ENCODE measurements at places on chromosomes 7 and 10. TPM values are rescaled to one million over a fixed set of nuclear protein-coding genes. Genes with fewer than 3 reads are reported as not detected.

Gene WNT8B
- polyA plus RNA-seq, result 0.10 TPM

Gene TOMM7
- 807 TPM for polyA plus RNA-seq

DNA sequence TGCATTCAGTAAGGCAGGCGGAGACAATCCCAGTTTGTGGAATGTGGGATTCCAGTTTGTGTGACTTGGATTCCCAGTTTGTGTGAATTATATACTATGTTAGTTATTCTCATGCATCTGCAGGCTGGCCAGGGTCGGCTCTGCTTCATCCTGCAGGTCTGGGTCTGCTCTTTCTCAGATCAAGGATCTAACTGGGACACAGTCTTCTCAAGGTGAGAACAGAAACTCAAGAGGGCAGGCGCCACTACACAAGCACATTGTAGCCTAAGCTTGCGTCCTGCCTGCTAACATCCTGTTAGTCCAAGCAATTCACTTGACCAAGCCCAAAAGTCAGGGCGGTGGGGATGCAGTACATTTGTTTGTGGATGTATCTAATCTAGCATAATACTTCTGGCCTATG is 131.1 kb downstream of the SNX10 start:
- DNase-seq, result no peak

- no peak for DNase-seq
Measured at GRCh38 chr10:131496351-131497052, 185.0 kb upstream of the TCERG1L start.

- no peak for DNase-seq
Measured at GRCh38 chr7:17205910-17206309, 92.5 kb upstream of the AHR start.

- no peak for DNase-seq
Measured at GRCh38 chr7:81233208-81233940, 314.5 kb upstream of the SEMA3C start.

DNA sequence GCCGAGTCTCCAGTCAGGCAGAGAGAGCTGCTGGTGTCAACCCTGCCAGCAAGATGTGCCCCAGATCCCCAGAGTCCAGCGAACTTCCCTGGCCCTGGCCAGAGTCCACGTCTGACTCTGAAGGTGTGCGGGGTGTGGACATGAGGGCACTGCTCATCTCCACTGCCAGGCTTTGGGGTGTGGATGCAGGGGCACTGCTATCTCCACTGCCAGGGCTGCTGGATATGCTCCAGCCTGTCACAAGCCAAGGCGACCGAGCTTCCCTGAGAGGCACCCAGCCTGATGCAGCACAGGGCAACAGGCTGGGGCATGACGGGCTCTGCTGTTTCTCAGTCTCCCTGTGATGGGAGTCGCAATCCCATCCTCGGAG is 596.8 kb downstream of the PTPRN2 start:
- no peak for DNase-seq

DNA sequence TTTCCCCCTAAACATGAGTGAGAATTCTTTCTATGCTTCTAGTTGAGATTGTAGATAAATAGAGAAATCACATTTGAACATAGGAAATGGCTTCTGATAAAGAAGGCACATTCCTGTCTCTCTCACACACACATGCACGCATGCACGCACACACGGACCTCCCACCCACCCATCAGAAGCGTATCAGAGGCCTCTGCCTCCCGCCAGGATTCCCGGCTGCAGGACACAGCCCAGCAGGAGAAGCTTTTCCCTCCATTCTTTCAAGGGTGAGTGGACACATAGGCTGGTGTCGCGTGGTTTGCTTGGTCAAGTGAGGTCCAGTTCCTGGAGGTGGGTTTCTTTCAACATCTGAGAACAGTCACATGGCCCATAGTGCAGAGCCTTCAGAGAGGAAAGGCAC is 34.2 kb downstream of the KLF6 start:
- no peak for DNase-seq

GRCh38 chr7:57179776-57180415 is 47.7 kb upstream of the ZNF479 start:
- no peak for DNase-seq
